Renal pelvis (tissue), 12 donors: ENCODE measurements at places on chromosomes 2 and 18. TPM values are rescaled to one million over a fixed set of nuclear protein-coding genes. Genes with fewer than 3 reads are reported as not detected.

GRCh38 chr2:120548627-120549608, 186.8 kb upstream of the GLI2 start:
- no peak for DNase-seq

- peak; percentile 87 for DNase-seq
Observed at GRCh38 chr18:8704361-8705237, 757 bp upstream of the MTCL1 start.

TNFAIP6 gene
- 0.77 TPM for polyA plus RNA-seq

GRCh38 chr18:15198116-15198389, 450.1 kb downstream of the ANKRD30B start:
- no peak for DNase-seq

C2orf15 gene
- polyA plus RNA-seq: 10.0 TPM

GRCh38 chr2:100104718-100105677, 37.4 kb downstream of the AFF3 start:
- DNase-seq: peak; percentile 49

- no peak for DNase-seq
Observed at GRCh38 chr2:9394816-9395215, 28.5 kb downstream of the ITGB1BP1 start.

DNA sequence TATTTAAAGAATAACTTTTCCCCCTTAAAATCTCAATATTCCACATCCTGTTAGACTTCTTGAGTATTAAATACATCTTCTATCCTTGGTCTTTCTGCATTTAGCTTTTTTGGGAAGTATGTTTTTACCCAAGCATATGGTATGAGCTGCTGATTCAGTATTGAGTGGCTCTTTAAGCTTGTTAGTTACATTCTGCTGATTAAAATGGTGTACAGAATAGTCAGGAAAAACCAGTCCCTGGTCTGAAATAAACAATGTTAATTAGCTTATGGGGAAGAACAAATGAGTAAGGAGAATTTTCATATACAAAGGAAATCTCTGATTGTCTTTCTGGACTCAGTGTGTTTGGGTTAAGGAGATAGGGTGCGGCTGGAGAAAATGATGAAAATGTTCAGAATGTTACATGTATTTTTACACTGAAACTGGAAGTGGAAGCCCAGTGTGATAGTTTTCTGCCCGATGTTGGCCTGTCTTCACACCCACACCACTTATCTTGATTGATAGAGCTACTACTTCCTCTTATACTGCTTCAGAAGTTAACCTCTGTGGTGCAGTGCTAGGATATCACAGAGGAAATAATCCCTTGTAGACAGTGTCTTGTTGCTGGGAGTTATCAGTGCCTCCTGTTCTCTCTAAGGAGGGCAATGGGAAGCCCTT, 84.0 kb downstream of the MSH2 start:
- peak; percentile 10 for DNase-seq
